ENCODE measurements at places on chromosomes 12 and 14. TPM values are rescaled to one million over a fixed set of nuclear protein-coding genes. Genes with fewer than 3 reads are reported as not detected.

Gene LIN52
- 2.7 TPM for polyA plus RNA-seq

Gene GON7
- 12.8 TPM for polyA plus RNA-seq

Gene SYT1
- 0.20 TPM for polyA plus RNA-seq

Gene CPM
- 0.73 TPM for polyA plus RNA-seq

Gene LRRC10
- polyA plus RNA-seq, result not detected

Gene CFAP251
- 48.0 TPM for polyA plus RNA-seq

Gene PLEKHH1
- 1.4 TPM for polyA plus RNA-seq

Gene PLA2G1B
- not detected for polyA plus RNA-seq

Gene GPR65
- not detected for polyA plus RNA-seq

All from foreskin keratinocyte (primary cell).